ENCODE measurements at places on chromosomes 3 and 15.

- DNase-seq, result no peak
These were observed 257.0 kb upstream of the UBE2E1 start for GRCh38 chr3:23548706-23549105.

- DNase-seq, result no peak
These were observed 25.9 kb downstream of the PRR20G start for GRCh38 chr3:127261925-127262324.

- DNase-seq, result no peak
These were observed 231.3 kb upstream of the ARHGEF26 start for GRCh38 chr3:153889905-153890334.

DNA sequence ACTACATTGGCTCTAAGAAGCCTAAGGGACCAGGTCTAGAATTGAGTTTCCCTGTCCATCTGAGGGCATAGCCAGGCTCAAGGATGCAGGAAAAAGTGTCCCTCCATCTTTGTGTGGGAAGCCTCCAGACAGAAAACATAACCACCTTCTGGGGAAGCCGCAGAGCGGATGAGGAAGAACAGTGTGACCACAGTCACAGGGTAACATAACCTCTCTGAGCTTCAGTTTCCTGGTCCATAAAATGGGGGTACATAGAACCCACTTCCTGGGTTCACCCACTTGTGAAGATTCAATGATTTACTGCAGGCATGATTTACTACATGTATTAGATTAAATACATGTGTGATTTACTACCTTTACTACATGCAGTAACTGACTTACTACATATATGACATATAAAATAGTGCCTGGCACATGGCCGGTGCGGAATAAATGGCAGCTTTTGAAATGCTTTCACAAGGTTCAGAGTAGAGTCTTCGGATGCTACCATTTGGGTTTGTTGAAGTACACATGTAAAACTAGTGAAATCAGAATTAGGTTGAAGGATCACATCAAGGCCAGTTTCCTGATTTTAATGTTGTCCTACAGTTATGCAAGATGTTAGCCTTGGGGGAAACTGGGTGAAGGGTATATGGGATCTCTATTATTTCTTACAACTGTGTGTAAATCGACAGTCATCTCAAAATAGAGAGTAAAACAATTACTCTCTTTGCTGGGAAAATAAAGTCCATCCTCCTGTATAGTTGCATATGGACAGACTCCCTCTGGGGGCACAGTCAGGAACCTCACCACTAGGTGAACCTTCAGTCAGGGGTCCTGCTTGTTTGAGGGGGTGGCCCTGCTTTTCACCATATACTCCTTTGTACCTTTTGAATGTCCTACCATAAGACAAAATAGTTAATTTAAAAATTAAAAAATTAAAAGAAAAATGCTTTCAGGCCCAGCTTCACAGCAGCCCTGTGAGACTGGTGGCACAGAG lies 86.0 kb downstream of the SEMA5B start:
- no peak for DNase-seq

- no peak for DNase-seq
These were observed 13.1 kb upstream of the RPL35A start for GRCh38 chr3:197936819-197937384.

- DNase-seq, result no peak
These were observed 139.5 kb upstream of the HACD2 start for GRCh38 chr3:123724306-123724705.

- DNase-seq, result no peak
These were observed 7.0 kb downstream of the CRYGS start for GRCh38 chr3:186536883-186537844.

GRCh38 chr3:127442506-127442905 lies 148.0 kb downstream of the TPRA1 start:
- DNase-seq, result no peak

- DNase-seq, result no peak
These were observed 68.4 kb downstream of the MINDY2 start for GRCh38 chr15:58839485-58839884.

- no peak for DNase-seq
These were observed 152.9 kb downstream of the CADPS start for GRCh38 chr3:62722344-62722743.

DNA sequence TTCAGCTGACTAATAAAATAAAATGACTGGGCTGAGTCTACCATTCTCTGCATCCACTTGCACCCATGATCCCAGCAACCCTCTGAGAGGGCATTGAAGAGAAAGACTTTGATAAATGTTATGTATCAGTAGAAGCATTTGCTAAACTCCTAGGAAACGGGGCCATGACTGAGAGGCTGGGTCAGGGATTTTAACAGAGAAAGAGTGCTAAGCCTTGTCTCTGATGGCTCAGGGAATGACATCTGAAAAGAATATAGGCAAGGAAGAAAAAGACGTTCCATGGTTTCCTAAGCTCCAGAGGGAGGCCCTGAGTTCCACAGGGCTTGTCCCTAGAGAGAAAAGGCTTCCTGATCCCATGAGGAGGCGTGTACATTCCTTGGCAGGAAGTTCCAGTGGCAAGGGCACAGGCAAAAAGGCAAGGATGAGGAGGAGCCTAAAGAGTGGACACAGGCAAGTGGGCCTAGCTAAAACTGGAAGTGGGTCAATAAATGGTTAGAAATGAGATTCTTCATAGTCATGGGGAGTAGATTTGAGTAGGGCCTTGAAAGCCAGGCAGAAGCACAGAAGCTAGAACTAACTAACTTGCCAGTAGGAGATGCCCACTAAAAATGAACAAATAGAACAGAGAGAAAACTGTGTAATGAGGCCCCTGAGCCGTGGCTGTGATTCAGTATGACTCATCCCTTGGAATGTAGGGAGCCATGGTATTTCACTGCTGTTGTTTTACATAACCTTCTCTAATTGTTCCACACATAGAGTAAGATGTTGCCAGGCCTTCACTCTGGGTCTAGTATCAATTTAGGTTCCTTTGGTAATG lies 44.9 kb upstream of the MANF start:
- DNase-seq, result no peak

DNA sequence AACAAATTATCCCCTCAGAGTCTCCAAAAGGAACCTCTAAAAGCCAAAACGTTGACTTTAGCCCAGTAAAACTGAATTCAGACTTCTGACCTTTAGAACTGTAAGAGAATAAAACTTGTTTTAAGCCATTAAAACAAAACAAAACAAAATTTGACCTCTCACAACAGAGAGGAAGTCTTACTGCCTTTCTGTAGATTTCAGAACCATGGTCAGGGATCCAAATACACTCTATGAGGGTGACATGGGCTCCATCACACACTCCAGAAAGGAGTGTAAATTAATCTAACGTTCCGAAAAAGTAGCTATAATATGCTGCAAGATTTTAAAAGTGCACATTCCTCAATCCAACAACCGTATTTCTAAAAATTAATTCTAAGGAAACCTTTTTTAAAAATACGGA lies 19.2 kb upstream of the RPL14 start:
- DNase-seq, result no peak

DNA sequence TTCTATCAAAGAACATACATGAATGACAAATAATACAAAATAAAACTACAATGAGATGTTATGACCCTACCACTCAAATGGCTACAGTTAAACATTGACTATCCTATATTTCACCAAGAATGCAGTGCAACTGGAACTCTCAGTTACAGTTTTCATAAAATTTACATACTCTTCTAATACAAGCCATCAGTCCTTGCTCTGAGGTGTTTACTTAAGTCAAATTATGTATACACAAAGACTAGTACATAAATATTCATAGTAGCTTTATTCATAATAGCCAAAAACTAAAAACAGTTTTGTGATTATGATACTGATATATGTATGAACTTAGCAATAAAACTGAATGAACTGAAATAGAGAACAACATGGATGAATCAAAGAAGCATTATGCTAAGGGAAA lies 19.2 kb downstream of the MLF1 start:
- no peak for DNase-seq

DNA sequence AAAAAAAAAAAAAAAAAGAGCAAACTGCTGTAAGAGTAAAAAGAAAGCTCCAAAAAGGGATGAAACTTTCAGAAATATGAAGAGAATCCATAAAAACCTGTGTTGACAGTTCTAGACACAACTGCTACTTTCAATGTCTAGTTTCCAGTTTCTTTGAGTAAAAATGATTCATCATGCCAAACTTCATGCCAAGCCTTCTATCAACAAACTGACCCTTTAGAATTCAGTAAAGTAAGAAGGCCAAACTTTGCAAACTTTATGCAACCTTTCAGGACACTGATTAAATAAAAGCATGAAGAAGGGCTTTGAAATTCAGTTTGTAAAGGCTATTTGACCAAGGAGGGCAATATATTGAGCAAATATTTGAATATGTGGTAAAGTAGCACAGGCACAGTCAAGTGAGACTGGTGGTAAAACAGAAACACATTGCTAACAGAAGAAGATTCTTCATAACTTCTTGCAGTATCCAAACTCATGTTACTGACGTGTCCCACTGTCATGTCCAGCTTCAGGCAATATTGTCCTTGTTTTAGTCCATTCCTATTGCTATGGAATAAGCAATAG lies 56.3 kb upstream of the CFAP20DC start:
- DNase-seq, result no peak

GRCh38 chr3:37688756-37689155 lies 172.9 kb upstream of the CTDSPL start:
- no peak for DNase-seq

DNA sequence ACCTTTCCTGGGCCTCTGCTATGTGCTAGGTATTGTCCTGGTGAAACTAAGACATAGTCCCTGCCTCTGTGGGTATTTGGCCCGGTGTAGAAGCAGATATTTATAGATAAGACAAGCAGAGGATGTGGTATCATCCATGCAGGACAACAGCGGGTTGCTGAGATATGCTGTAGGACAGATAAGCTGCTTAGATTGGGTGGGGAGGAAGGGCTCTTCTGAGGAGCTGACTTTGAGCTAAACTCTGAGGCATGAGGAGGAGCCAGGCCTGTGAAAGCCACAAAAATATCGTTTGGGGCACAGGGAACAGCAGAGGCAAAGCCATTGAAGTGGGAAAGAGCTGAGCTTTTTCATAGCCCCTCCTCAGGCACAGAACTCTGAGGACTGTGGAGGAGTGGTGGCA lies 492.5 kb upstream of the CFAP20DC start:
- no peak for DNase-seq

DNA sequence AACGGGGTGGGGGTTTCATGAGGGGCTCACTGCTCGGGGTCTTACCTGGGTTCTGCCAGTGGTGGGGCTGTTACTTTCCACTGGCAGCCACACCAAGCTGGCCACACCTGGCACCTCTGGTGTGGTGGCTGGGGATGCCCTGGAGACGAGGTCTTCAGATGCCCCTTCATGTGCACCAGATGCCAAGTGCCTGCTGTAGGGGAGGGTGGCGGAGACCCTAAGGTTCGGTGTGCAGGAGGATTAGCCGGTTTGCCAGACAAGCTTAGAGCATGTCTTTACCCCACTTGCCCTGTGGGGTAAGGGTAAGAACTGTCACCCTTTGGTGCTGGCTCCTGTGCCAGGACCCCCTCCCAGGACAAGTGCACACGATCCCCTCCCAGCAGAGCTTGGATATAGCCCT lies 188.3 kb downstream of the TJP1 start:
- DNase-seq, result no peak

DNA sequence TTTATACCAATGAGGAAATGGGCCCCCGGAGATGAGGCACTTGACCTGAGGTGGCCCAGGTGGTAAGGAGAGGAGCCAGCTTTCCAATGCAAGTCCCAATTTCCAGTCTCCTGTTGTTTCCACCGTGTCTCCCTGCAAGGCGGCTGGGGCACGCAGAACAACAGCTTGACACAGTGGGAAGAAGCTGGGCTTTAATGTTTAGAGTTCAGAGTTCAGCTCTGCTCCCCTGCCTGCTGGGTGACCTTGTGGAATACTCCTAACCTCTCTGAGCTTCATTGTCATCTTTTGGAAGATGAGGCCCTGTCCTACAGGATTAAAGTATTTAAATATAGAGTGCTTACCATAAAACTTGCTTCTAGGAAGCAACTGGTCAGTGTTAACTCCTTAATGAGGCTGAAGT lies 80.3 kb downstream of the SMAD3 start:
- DNase-seq, result no peak

DNA sequence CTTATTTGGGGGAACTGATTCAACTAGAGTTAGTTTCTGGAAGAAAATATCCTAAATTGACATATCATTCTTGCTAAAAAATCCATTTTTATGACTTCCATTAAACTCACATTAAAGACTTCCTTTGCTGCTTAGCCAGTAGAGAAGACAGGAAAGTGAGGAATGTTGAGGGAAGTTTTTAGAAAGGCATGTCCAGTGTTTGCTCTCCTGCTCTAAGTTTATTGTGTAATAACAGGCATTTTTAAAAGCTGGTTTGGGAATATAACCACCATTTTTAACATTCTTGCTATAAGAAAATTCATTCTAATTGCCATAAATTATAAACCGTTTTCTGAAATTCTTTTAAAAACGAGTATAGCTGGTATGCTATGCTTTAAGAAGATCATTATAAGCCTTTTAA lies 428.0 kb downstream of the RAP2B start:
- DNase-seq, result no peak

DNA sequence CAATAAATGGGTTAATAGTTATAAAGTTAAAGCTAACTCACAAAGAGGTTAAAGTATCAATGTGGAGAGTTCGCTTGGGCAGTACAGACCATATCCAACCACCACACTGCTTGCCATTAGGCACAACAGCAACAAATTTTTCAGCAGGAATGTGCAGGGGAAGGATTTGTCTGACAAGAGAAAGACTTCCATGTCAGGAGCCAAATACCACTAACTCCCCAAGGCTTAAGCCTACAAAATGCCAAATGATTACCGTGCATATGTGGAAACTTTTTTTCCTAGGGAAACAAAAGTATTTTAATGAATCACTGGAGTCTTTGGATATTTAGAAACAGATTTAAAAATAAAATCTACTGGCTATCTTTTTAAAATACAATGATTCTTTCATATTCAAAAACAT lies 8.1 kb downstream of the VGLL3 start:
- DNase-seq, result no peak

DNA sequence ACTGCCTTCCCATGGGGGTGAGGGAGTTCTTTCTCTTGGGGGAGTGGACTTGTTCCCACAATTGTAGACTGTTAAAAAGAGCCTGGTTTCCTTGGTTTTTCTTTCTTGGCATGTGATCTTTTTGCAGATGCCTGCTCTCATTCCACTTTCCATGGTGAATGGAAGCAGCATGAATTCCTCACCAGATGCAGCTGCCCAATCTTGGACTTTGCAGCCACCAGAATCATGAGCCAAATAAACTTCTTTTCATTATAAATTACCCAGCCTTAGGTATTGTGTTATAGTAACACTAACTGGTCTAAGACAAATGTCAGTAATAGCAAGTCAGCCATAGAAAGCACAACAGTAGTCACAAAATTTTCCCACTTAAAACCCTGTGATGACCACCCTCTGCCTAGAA lies 260.5 kb upstream of the THBS1 start:
- no peak for DNase-seq
